ENCODE measurements at places on chromosomes 1 and 21. TPM values are rescaled to one million over a fixed set of nuclear protein-coding genes. Genes with fewer than 3 reads are reported as not detected.
A peak's percentile ranks its signal among the peaks of the same experiment; 100 is the strongest.

DNA sequence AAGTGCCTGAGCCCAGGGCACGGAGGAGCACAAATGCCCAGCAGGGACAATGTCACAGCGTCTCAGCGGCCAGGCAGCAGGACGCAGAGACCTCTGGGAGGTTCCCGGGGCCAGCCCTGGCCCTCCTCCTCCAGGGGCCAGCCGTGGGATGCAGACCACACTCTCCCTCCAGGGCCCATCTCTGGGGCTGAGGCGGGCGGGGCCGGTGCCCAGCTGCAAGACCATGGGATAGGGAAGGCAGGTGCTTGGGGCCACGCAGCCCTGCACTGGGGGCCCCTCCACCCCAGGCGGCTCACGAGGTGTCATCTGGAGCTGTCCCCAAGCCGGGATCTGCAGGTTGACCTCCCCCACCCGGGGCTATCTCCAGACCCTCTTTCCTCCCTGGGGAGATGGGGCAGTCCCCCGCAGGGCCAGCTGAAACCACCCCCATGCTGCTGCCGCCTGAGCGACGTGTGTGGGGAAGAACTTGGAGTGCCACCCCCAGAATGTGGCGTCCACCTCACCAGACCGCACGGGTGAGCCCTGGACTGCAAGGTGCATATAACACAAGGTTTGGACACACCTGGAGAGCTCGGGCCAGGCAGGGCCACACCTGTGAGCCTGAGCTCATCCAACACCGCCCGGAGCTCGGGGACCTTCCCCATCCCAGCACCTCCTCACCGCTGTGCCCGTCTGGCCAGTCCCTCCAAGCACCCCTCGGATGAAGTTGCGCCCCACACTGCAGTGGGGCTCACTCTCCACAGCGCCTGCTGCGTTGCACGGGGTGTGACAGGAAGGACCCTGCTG, 4.1 kb upstream of the TTLL10 start:
- no peaks in the 10 kb centered on the region for H3K4me1 ChIP-seq
- H3K27me3 ChIP-seq, result no peaks in the 10 kb centered on the region
- no peak for DNase-seq
- H3K27ac ChIP-seq, result no peak overlapping the region
- no peak overlapping the region for H3K4me3 ChIP-seq
- H3K36me3 ChIP-seq, result no peaks in the 10 kb centered on the region

GRCh38 chr1:191984856-191985255, 173.4 kb upstream of the RGS18 start:
- no peaks in the 10 kb centered on the region for H3K36me3 ChIP-seq
- no peak overlapping the region for H3K27ac ChIP-seq
- no peak for DNase-seq
- H3K4me3 ChIP-seq, result no peak overlapping the region

HPCAL4 gene
- total RNA-seq, result not detected

GRCh38 chr1:228837817-228838716, 102.8 kb downstream of the RHOU start:
- H3K27me3 ChIP-seq, result no peaks in the 10 kb centered on the region
- H3K27ac ChIP-seq, result peak overlapping the region; percentile 91
- H3K36me3 ChIP-seq, result no peaks in the 10 kb centered on the region
- peaks cover 38% of the 10 kb centered on the region for H3K4me1 ChIP-seq
- peak; percentile 55 for DNase-seq

CTSK gene
- total RNA-seq, result 2.2 TPM

GRCh38 chr1:41404308-41404761, 43.1 kb downstream of the FOXO6 start:
- H3K4me1 ChIP-seq, result no peaks in the 10 kb centered on the region
- peaks cover 6% of the 10 kb centered on the region for H3K27me3 ChIP-seq
- no peaks in the 10 kb centered on the region for H3K36me3 ChIP-seq
- H3K27ac ChIP-seq, result no peak overlapping the region
- DNase-seq, result no peak

RGS1 gene
- 7.7 TPM for total RNA-seq

TPTE gene
- not detected for total RNA-seq

DNA sequence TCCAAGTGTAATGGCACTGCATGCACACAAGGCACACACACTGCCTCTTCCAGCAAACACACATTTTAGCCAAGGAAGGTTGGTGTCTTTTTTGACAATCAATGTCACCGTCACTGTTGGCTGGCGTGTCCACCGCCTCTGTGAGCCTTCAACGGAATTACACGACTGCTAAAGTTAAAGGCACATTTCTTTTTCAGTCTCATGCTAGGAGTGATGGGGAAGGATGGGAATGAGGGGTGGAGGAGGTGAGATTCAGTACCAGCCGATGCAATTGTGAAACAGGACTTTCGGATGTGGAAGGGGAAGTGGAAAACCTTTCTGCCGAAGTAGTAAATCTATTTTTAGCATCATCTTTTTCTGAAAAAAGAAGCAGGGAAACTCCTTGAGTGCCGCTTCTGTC, 1.4 kb downstream of the ELAVL4 start:
- H3K4me3 ChIP-seq, result no peak overlapping the region
- no peak overlapping the region for H3K27ac ChIP-seq
- H3K4me1 ChIP-seq, result no peaks in the 10 kb centered on the region
- peaks cover 8% of the 10 kb centered on the region for H3K27me3 ChIP-seq
- no peak for DNase-seq
- no peaks in the 10 kb centered on the region for H3K36me3 ChIP-seq

DNA sequence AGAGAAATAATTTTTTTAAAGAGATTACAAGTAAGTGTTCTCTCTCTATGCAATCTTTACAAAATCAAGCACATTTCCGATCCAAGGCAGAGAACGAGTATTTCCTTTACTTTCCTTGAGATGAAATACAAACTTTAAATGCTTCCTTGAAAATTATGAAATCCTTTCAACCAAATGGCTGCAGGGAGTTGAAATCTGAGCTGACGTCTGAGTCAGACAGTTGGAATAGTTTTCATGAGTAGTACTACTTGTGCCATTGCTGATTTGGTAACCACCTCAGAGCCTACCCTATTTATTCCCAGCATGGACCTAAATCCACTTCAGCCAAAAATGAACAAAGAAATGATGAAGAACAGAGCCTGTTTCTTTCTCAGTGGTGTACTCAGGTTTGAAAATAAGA, 183.6 kb downstream of the GIPC2 start:
- no peaks in the 10 kb centered on the region for H3K36me3 ChIP-seq
- no peak for DNase-seq
- no peak overlapping the region for H3K27ac ChIP-seq
- peaks cover 18% of the 10 kb centered on the region for H3K4me1 ChIP-seq
- H3K27me3 ChIP-seq, result no peaks in the 10 kb centered on the region

EDN2 gene
- total RNA-seq, result not detected

DNA sequence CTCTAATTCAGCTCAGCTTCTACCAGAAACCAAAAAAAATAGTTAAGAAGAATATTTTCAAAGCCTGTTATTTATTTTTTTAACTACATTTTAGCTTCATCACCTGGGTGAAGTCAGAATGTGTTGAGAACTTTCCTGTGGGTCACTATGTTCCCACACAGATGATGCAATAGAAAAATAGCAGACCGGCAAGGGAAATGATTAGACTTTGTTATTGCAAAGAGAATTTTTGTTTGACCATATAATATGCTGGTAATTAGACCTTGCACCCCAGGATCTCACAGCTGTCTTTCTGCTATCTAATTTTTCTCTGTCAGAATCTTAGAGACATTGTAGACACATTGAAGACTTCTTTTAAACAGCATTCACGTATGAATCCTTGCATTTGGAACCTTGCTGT, 299.3 kb downstream of the TBX15 start:
- H3K36me3 ChIP-seq, result no peaks in the 10 kb centered on the region
- no peak overlapping the region for H3K4me3 ChIP-seq
- no peak overlapping the region for H3K27ac ChIP-seq
- H3K4me1 ChIP-seq, result no peaks in the 10 kb centered on the region

GRCh38 chr1:232377494-232377770, 252.5 kb downstream of the SIPA1L2 start:
- H3K4me3 ChIP-seq, result no peak overlapping the region
- no peaks in the 10 kb centered on the region for H3K27me3 ChIP-seq
- no peaks in the 10 kb centered on the region for H3K4me1 ChIP-seq
- no peaks in the 10 kb centered on the region for H3K36me3 ChIP-seq
- DNase-seq, result no peak
- H3K27ac ChIP-seq, result no peak overlapping the region

MX1 gene
- total RNA-seq, result 21.3 TPM

GRCh38 chr1:209805341-209805781, 581 bp downstream of the IRF6 start:
- peak overlapping the region; percentile 59 for H3K4me3 ChIP-seq
- H3K36me3 ChIP-seq, result no peaks in the 10 kb centered on the region
- peaks cover 21% of the 10 kb centered on the region for H3K4me1 ChIP-seq
- no peak for DNase-seq
- H3K27ac ChIP-seq, result peak overlapping the region; percentile 52

- no peaks in the 10 kb centered on the region for H3K4me1 ChIP-seq
- DNase-seq, result no peak
- no peaks in the 10 kb centered on the region for H3K27me3 ChIP-seq
- no peak overlapping the region for H3K27ac ChIP-seq
- H3K4me3 ChIP-seq, result no peak overlapping the region
Measured at GRCh38 chr1:89790592-89790991, 30.2 kb upstream of the LRRC8D start.

DNA sequence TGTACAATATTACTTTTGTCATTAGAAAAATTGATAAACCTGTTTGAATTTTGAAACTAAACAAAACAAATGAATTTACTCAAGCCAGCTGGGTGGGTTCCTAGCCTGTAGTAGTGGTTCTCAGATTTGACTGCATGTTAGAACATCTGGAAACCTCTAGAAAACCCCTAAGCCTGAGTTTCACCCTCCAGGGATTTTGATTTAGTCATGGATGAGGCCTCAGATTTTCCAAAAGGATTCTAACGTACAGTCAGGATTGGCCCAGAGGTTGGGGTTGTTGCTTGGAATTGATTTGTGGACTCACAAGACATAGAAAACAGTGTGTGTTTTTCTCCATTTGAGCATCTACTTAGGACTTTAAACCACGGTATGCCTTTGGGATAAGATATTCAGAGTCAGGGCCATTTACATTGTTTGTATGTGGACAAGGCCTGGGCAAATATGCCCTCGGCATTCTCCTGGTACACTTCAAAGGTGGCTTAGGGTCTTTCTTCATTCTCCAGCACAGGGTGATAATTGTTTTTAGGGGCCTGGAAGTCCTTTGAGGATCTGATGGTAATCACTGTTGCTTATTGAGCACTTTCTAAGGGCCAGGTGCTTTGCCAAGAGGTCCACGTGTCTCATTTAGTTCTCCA, 42.6 kb downstream of the ATP5PO start:
- H3K4me1 ChIP-seq, result no peaks in the 10 kb centered on the region
- no peaks in the 10 kb centered on the region for H3K27me3 ChIP-seq
- no peaks in the 10 kb centered on the region for H3K36me3 ChIP-seq
- DNase-seq, result no peak

DNA sequence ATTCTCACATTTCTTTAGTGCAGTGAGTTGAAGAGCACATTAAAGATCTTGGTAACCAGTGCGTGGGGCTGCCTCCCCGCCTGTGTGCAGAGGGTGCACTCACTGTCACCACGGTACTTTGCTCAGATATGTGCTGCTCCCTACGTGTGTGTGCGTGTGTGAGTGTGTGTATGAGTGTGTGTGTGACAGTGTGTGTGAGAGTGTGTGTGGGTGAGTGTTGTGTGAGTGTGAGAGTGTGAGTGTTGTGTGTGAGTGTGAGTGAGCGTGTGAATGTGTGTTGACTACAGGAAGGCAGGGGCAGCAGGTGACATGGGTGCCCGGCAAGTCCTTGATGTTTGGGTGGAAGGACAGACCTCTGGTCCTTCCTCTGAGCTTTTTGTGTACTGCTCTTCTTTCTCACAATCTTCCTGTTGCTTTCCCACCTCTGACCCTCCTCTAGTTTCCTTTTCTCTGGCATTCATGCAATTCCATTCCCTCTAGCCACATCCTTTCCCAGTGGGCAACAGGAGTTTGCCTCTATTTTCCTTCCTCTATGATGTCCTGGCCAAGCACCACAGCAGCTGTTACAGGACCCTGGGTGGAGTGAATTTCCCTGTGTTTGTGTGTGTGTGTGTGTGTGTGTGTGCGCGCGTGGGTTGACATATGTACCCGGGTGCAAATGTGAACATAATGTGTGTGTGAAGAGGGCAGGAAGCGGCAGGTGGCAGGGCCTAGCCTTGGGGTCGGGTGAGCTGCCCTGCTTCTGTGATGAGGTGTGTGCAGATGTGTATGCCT, 19.8 kb downstream of the LHX4 start:
- DNase-seq, result no peak
- no peak overlapping the region for H3K4me3 ChIP-seq
- no peak overlapping the region for H3K27ac ChIP-seq
- no peaks in the 10 kb centered on the region for H3K36me3 ChIP-seq
- H3K4me1 ChIP-seq, result no peaks in the 10 kb centered on the region

RHBDL2 gene
- 0.14 TPM for total RNA-seq

- H3K4me1 ChIP-seq, result no peaks in the 10 kb centered on the region
- DNase-seq, result peak; percentile 63
- H3K27me3 ChIP-seq, result no peaks in the 10 kb centered on the region
- no peak within 1 kb of the TSS for H3K4me3 ChIP-seq
- H3K36me3 ChIP-seq, result no peaks in the 10 kb centered on the region
Measured at GRCh38 chr21:39867198-39867650, at the start of gene PCP4. Gene PCP4, plus strand, starts transcription at chr21:39867438. Its CDS starts 64 bp downstream, at chr21:39867502.

GRCh38 chr1:234782105-234782751, 172.2 kb upstream of the IRF2BP2 start:
- H3K4me3 ChIP-seq, result no peak overlapping the region
- DNase-seq, result no peak
- H3K36me3 ChIP-seq, result no peaks in the 10 kb centered on the region
- H3K27ac ChIP-seq, result no peak overlapping the region

DNA sequence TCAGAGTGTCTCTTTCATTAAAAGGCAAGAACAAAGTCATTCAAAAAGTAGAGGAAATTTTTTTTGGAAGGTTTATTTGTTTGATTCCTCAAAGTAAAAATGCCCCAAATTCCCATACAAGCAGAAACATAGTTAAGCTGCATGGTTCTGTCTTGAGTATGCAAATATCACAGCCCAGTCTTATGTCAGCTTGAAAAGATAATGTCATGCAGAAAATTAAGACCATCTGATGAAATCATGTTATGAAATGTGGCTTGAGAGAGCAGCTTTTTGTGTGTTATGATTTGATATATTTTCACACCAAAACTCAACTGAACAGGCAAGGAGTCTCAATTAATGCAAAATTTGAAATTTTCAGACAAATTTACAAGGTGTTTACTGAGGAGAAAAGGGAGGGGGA, 411.0 kb downstream of the LMO4 start:
- H3K4me3 ChIP-seq, result no peak overlapping the region
- no peak overlapping the region for H3K27ac ChIP-seq
- DNase-seq, result no peak
- no peaks in the 10 kb centered on the region for H3K4me1 ChIP-seq

DNA sequence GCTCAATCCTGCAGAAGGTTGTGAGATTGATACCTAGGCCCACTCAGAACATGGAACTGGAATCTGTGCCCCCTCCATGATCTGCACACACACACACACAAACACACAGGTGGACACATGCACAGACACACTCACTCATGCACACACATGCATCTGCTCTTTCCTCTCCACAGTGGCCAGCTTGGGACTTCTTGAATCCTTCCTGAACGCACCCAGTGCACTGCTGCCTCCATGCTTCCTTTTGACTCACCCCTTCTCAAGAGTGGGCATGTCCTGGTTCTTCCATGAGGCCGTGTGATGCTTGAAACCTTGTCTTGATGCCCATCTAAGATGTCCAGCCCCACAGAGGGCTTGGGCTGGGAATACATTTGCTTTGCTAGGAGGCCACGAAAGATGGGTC, 25.4 kb upstream of the TENT5C start:
- no peak overlapping the region for H3K27ac ChIP-seq

All from liver (tissue), 10 donors.